Activated CD4-positive, alpha-beta memory T cell treated with anti-CD3 and anti-CD28 coated beads for 36 hours (primary cell): ENCODE measurements at places on chromosomes 6 and 20.

DNA sequence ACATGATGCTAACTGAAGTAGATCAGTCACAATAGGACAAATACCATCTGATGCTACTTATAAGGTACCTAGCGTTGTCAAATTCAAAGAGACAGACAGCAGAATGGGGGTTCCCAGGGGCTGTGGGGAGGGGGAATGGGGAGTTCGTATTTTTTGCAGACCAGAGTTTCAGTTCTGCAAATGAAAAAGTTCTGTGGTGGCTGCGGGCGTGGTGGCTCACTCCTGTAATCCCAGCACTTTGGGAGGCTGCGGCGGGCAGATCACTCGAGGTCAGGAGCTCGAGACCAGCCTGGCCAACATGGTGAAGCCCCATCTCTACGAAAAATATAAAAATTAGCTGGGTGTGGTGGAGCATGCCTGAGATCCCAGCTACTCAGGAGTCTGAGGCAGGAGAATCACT, 68.1 kb downstream of the SLC22A23 start:
- no peak for DNase-seq

DNA sequence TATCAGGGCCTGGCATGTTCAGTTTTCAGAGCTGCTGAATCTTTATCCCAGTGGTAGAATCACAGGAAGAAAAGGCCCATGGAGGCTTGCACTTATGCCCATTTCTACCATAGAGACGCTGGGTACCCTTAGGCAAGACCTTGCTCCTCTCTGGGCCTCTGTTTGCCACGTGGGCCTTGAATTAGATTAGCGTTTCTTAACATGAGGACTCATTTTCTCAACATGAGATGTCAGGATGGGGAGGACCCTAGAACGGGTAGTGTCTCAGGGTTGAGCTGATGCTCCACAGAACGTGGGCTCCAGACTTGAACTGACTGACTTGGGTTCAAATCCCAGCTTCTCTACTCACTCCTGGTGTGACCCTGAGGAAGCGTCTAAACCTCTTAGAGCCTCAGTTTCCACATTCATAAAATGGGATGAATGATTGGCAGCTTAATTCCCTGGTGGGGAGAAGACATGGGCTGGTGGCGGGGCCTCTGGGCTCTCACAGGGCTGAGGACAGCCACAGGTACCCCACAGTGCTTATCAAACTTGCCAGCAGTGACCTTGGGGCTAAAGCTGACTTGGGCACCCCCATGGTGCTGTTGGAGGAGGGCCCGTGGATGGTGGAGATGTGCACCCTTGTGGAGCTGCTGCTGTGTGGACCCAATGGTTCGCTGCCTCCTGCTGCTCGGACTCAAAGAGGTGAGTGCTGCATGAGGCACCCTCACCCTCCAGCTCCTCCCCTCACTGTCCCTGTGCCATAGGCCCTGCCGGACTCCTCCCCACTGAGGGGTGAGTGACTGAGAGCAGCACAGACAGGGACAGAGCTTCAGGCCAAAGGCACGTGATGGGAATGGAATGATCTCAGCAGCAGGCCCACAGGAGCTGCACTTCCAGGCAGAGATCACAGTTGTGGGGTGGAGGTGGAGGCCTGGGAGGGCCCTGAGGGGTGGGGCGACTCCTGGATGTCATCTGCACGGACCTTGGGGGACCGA, 28.2 kb downstream of the SUN5 start:
- peak; percentile 7 for DNase-seq

GRCh38 chr20:20272686-20273085, 95.2 kb upstream of the INSM1 start:
- DNase-seq: no peak

DNA sequence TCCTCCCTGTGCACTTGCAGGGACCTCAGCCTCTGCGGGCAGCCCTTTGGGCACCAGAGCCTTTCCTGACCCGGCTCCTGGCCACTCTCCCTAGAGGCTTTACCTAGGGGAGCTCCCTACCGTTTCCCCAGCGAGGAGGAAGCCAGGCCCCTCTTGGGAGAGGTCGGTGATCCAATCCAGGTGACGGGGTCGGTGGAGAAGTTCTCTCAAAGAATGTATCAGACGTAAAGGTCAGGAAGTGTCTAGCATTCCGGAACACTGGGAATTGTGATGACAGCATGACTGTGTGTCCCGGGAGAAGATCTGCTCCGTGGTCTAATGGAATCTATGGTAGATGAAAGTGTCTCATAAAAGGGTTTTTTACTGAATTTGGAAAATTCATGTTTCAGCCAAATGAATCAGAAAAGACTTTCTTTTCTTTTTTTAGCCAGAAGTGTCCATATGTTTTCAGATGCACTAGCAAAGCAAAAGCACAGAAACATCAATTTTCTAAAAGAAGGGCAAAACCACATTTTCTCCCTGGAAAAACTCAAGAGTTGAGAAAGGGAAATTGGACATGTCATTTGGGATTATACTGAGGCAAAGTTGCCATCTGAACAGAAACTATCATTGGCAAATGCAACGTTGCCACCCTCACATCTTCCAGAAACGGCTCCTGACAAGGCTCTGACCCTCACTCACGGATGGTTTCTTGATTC, 289.4 kb downstream of the THBS2 start:
- no peak for DNase-seq

DNA sequence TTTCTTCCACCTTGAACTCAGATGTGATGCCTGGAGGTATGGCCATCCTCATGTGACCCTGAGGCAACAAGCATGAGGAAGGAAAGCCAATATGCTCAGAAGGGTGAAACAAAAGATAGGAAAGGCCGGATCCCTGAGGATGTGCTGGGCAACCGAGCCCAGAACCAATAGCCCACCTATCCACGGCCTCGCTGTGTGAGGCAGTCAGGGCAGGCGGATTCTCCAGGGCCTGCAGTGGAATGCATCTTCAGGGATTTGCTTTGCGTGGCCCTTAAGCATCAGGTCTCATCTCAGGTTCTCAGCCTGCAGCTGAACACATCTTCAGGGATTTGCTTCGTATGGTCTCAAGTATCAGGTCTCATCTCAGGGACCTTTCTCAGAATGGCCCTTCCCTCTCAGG, 139.8 kb downstream of the ANKRD60 start:
- no peak for DNase-seq

DNA sequence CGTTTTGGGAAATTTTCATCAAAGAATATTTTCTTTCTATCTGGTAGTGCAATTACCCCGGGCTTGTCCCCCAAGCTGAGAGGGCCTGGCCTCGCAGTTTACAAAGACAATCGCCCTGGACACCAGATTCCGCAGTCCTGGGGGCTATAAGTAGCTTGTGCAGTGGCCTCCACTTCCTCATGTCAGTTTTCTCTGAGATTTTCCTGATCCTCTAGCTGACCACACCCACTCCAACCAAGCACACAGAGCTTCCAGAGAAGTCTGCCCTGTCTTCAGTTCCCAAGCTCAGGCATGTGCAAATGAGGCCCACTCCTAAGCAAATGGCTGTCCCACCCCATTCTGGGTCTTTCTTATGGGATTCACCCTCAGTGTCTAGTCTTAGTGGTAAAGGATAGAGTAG, 245.3 kb downstream of the MAFB start:
- DNase-seq: no peak

DNA sequence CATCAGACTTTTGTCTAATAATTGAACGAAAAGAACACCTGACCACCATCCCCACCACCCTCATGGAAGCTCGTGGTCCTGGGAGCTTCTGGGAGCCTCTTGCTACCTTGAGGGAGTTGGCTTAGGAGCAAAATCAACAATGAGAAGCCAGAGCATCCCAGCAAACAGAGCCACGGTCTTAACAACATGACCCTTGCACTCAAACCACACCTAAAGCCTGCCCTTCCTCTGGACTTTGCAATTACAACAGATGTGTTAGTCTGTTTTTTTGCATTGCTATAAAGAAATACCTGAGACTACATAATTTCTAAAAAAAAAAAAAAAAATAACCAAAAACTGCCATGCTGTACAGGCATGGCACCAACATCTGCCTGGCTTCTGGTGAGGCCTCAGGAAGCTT, 9.5 kb upstream of the RBM24 start:
- DNase-seq: no peak

GRCh38 chr20:19850198-19850533, 92.1 kb downstream of the RIN2 start:
- no peak for DNase-seq

GRCh38 chr6:44715925-44716324, 328.4 kb downstream of the CDC5L start:
- DNase-seq: no peak

GRCh38 chr20:39886650-39887190, 802.3 kb downstream of the MAFB start:
- DNase-seq: no peak

- peak; percentile 33 for DNase-seq
Measured at GRCh38 chr20:45320948-45321595, 13.0 kb upstream of the MATN4 start.

- no peak for DNase-seq
Measured at GRCh38 chr6:167849846-167850459, 23.2 kb downstream of the AFDN start.

DNA sequence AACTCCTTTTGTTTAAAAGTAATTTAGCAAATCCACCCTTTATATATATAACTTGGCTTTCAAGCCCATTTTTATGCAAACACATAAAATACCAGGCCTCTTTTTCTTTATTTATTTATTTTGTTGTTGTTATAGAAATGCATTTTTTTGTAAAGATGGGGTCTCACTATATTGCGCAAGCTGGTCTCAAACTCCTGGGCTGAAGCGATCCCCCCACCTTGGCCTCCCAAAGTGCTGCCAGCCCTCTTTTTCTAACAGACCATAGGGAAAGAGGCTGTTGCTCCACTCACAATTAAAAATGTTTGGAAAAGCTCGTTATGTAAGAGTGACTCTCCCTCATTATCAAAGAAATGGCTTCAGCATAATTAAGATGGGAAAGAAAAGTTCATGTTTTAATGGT, 440.9 kb downstream of the HACE1 start:
- no peak for DNase-seq

- DNase-seq: peak; percentile 9
Measured at GRCh38 chr20:62737271-62737811, 28.7 kb downstream of the NTSR1 start.

- no peak for DNase-seq
Measured at GRCh38 chr6:146169872-146170271, 141.0 kb downstream of the GRM1 start.

DNA sequence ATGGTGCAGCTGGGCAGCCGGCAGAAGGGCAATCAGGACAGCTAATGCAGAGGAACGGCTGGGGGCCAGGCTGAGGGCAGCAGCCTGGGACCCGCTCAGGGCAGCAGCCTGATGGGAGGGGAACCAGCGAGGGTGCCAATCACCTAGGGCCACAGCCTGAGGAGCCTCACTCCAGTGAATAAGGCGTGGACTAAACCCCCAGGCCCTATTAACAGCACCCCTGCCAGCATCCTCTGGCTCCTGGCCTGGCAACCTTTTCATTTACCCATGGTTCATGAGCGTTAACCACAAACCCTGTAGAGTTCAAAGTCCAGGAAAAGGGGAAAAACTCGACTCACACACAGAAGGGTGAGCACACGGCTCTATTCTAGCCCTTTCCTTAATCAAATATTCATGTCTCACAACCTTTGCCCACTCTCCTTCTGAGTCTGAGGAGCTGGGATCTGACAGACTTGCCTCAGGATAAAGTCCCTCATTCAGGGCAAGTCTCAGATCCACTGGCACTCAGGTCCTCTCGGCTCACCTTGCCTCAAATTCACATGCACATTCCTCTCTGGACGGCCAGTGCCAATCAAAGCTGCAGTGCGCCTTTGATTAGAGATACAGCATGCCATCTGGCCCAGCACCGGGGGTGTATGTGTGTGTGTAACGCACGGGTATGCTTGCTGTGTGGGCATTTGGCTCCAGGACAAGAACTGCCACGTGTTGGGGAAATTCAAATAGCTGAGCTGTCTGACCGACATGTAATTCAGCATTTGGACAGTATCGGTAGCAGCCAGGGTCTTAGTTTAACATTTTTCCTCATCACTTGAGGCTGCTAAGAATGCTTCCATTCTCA, 86.9 kb upstream of the TRAF3IP2 start:
- no peak for DNase-seq

DNA sequence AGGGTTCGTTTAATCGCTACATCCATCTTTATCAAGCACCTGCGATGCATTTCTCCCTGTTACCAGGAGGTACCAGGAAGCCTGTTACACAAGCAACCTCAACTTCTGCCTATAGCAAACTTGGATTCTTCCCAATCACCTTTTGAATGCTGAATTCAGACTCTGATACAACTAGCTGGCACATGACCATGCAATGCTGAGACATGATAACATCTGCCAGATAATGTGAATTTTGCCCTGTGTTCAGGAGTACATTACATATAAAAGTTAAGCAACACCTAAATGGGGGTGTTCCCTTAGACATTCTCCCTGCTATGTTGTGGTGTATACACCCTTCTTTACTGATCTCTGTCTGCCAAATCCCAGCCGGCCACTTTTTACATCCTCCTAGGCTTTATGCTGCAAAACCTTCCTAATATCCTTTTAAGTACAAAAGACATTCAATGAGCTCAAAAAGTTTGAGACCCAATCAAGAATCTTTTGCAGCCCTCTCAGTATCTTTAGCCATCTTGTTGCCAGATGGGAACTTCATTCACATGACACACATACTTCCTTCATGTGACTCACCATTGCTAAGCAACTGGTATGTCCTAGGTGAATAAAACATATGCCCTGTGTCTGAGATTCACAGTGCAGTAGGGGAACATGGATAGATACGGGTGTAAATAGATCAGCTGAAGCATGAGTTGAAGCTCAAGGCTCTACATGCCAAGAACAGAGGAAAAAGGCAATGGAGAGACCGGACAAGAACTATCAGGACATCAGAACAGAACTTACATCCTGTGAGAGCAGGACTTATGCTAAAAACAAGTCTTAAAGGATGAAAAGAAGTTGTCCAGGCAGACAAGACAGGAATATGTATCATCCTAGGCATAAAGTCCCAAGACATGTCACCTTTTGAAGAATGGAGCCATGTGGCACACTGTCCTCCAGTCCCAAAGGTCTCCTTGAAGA, 84.3 kb downstream of the ZHX3 start:
- DNase-seq: no peak

DNA sequence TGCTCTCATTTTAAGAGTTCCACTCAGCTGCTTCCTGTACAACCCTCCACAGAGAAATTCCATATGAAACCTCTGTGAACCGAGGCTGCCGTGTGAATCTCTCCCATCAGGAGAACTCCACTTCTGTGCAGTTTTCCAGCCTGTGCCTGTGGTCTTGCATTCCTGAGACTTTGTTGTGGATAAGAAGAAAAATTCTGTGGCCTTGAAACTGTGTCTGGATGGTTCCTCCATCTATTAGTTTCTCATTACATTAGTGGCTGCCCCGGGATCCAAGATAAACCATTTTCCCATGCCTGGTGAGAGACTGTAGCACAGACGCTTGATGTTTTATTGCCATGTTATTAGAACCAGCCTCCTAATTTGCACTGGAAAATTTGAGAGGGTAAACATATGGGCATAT, 40.8 kb upstream of the TIAM2 start:
- DNase-seq: no peak

DNA sequence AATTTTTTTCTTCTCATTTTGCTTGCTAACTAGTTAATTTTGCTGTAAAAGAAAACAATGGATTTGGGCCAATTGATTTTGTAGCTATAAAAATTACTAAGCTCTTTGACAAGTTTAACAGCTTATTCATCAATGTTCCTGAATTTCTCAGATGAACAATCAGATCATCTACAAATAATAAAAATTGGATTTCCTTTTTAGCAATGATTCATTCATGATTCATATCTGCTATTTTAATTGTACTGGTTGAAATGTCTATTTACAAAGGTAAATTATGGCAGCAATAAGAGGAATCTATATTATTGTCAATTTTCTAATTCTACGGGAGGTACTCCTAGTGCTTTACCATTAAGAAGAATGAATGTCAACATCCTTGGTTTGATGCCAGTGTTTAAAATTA, 178.8 kb upstream of the BTBD3 start:
- DNase-seq: no peak
